ENCODE measurements at places on chromosomes 12 and 14. TPM values are rescaled to one million over a fixed set of nuclear protein-coding genes. Genes with fewer than 3 reads are reported as not detected.

The LBHD2 gene
- total RNA-seq = not detected

The TTC6 gene
- total RNA-seq = not detected

The KRT71 gene
- total RNA-seq = 0.16 TPM

The MIP gene
- not detected for total RNA-seq

The VWF gene
- 267 TPM for total RNA-seq

The IRAK3 gene
- total RNA-seq = 22.2 TPM

The SLC6A12 gene
- 0.33 TPM for total RNA-seq

The LHX5 gene
- total RNA-seq = not detected

The KRT3 gene
- not detected for total RNA-seq

The SIX6 gene
- total RNA-seq = not detected

Data from breast epithelium (tissue), 4 donors.